ENCODE measurements at places on chromosomes 4 and X. TPM values are rescaled to one million over a fixed set of nuclear protein-coding genes. Genes with fewer than 3 reads are reported as not detected.

TMA16 gene
- polyA plus RNA-seq, result 2.8 TPM

HSD17B13 gene
- polyA plus RNA-seq, result 0.70 TPM

PDLIM3 gene
- 14.5 TPM for polyA plus RNA-seq

STATH gene
- polyA plus RNA-seq, result not detected

PLK4 gene
- polyA plus RNA-seq, result 2.5 TPM

GPR101 gene
- not detected for polyA plus RNA-seq

GRCh38 chr4:144499777-144500176, 146.2 kb upstream of the HHIP start:
- DNase-seq, result no peak

DNA sequence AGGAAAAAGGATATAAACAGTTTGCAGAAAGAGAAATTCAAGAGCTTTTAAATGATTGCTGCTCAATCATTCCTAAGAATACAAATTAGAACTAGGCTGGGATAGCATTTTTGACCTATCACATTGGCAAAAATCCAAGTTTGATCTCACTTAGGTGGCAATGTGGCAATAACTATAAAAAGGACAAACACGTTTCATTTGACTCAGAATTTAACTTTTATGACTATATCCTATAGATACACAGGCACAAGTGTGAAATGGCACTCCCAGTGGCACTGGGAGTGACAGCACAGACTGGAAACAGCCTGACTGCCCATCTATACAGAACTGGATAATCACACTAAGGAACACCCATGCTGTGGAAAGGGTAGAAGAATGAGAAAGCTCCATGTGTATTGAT, 11.1 kb downstream of the CENPU start:
- DNase-seq, result no peak

- DNase-seq, result no peak
Observed at GRCh38 chr4:67006791-67007190, 538.5 kb downstream of the CENPC start.

DNA sequence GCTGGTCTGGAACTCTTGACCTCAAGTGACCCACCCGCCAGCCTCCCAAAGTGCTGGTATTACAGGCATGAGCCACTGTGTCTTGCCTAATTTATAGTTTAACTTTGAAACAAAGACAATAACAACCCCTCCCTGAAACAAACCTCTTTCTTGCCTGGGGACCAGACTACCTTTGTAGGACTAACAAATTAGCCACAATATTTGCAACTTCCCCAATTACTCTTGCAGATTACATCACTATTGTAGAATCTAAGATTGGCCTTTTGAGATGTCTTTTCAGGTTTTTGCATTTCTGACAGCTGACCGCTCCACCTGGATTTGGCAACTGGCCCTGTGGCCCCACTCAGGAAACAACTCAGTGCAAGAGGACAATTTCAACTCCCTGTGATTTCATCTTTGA, 84.8 kb downstream of the AKAP4 start:
- DNase-seq, result no peak

DNA sequence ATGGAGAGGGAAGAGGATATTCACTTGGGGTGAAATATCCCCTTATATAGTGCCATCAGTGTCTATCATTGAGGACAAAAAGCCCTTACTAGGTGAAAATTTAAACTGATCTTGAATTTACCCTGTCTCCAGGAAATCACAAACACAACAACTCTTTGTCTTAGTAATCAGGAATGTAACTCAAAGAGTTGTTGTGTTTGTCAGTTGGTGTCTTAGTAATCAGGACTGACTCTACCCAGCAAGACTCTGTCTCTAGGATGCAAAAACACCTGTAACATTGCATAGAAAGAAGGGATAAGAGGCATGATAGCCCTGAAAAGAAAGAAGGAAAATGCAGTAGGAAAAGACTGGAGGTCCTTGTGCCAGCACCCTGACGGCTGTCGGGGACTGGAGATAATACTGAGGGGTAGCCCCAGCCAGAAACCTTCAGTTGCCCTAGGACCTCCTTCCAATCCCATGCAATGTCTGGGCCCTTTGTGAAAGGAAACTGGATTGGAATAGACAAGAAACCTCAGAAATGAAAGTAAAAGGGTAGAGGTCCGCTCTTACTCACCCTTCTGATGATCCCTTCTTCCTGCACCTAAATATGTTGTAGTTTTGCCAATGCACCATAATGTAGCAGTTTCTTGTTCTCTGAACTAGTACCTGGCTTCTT, 45.3 kb downstream of the HMGB2 start:
- no peak for DNase-seq

GRCh38 chr4:129144755-129145206, 48.8 kb downstream of the C4orf33 start:
- DNase-seq, result no peak

DNA sequence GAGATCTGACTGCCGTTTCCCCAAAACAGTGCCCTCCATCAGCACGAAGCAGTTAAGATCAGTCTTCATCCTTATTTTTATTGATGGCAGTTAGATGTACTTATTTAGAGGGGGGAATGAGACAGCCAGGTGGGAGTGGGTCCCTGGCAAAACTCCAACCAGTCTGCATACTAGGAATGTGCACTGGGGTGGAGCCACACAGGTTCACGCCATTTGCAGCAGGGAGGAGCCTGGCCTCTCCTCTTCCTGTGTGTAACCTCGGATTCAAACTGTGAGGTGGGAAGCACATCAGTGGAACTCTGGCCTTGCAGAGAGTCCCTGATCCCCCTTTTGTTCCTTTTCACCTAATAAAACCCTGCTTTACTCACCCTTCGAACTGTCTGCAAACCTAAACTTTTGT, 987.7 kb upstream of the GRIA3 start:
- no peak for DNase-seq

- peak; percentile 99 for DNase-seq
Observed at GRCh38 chr4:176065435-176066291, at the start of gene WDR17. TSS of gene WDR17 (plus strand) at chr4:176065841. CDS start at chr4:176111581, 45,740 bp downstream.

GRCh38 chr4:185723631-185724260, 88.2 kb downstream of the SORBS2 start:
- no peak for DNase-seq

DNA sequence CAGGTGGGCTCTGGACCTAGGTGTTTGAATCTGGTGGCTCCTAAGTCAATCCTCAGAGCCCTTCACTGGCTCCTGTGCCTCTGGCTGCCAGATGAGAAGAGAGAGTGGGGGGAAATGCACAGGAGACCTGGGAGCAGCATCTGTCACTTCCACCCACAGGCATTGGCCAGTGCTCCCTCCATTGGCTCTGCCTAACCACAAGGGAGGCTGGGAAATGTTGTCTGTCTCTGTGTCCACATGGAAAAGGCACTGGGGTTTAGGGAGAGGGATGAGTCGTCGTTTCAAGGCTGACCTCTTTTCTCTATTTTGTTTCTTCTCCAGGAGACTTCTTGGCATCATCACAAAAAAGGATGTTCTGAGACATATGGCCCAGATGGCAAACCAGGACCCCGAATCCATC, 76.4 kb downstream of the CLCN4 start:
- DNase-seq, result peak; percentile 30

GRCh38 chr4:10730590-10730989, 46.0 kb upstream of the CLNK start:
- no peak for DNase-seq

DNA sequence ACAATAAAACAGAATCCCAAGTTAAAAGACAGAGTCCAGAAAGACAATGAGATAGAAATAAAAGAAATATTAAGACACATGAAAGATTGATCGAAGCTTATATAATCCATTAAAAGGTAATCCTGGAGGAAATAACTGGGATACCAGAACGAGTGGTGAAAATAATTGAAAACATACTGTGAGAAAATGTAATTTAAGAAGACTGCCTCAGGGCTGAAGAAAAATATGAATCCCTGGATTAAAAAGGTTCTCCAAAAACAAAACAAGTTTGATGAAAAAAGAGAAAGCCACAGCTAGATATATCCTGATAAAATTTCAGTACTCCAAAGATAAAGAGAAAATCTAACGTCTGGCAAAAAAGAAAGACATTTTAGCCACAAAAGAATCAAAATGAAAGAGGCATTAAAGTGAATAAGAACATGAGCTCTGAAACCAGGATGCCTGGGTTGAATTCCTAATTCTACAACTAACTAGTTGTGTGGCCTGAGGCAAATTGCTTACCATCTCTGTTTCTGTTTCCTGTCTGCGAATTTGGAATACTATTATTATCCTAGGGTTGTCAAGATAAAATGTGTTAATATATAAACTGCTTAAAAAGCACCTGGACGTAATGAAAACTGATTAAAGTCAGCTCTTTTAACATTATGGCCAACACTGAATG, 5.5 kb downstream of the DDX60L start:
- DNase-seq, result no peak

- DNase-seq, result no peak
Observed at GRCh38 chrX:51891245-51891644, 2.2 kb upstream of the MAGED1 start.

Data from brain (organoid and tissue), 16 donors.